Stimulated activated CD8-positive, alpha-beta memory T cell treated with anti-CD3 and anti-CD28 coated beads, Interleukin-7, amount 100 ng/mL, for 24 hours (primary cell): ENCODE measurements at places on chromosomes 2 and 18.

GRCh38 chr2:54092940-54093339 is 22.5 kb upstream of the ACYP2 start:
- no peak for DNase-seq

DNA sequence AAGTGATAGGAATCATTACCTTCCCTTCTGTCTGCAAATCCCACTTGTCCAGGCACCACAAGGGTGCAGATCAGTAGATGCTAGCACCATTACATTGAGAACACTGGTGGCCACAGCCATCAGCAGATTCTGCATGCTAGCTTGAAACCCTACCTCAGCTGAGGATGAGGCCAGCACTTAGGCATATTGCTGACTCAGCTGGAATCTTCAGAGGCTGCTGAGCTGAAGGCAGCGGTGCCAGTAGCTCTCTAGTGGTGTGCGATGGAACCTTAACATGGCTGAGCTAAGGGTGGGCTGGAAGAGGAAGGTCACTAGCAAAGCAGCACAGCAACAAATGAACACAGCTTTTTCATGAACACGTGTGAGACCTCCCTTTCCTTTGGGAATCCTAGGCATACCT is 19.0 kb upstream of the CPO start:
- DNase-seq = no peak

DNA sequence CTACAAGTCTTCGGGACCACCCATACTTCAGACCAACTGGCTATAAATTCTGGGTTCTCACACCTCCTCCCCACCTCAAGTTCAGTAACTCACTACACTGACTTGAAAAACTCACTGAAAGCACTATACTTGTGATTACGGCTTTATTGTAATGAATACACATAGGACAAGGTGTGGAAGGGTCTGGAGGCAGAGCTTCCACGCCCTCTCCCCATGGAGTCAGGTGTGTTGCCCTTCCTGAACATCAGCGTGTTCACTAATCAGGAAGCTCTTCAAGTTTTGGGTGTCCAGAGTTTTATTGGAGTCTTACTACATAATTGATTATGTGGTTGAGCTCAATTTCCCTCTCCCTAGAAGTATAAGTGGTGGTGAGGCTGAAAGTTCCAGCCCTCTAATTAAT is 27.5 kb downstream of the NBEAL1 start:
- no peak for DNase-seq

DNA sequence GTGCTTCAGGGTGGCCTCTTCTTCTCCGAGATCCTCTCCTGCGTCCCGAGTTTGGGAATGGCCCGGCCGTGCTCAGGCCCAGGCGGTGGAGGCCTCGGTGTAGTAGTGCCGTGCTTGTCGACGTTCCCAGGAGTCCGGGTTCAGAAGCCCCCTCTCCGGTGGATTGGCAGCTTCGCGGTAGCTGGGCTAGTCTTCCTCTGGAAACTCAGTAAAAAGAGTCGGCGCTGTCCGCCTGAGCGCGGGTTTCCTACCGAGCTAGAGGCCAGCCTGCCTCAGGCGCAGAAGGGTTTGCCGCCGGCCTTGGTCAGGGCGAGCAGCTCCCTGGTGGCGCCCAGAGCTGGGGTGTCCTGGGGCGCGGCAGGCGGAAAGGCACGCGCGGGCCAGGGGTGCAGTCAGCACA is 3.2 kb downstream of the RALBP1 start:
- no peak for DNase-seq

DNA sequence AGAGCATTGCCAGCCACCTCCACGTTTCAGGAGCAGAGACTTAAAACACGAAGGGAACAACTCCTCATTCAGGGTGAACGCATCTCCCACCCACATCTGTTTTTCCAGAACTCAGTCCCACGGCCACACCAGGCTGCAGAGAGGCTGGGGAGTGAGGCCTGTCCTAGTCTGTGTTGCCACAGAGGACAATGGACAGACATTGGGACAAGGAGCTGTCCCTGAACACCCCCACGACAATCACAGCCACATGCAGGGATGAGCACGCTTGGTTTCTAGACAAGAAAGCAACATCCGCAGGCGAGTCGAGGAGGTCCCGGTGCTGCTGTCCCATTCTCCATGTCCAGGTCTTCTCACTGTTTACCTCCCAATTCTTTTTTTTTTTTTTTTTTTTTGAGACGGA is 167.4 kb downstream of the EIPR1 start:
- DNase-seq = no peak

GRCh38 chr18:36176711-36177110 is 10.6 kb upstream of the MOCOS start:
- DNase-seq = no peak

- no peak for DNase-seq
Measured at GRCh38 chr2:28471214-28471613, 24.6 kb upstream of the PLB1 start.

DNA sequence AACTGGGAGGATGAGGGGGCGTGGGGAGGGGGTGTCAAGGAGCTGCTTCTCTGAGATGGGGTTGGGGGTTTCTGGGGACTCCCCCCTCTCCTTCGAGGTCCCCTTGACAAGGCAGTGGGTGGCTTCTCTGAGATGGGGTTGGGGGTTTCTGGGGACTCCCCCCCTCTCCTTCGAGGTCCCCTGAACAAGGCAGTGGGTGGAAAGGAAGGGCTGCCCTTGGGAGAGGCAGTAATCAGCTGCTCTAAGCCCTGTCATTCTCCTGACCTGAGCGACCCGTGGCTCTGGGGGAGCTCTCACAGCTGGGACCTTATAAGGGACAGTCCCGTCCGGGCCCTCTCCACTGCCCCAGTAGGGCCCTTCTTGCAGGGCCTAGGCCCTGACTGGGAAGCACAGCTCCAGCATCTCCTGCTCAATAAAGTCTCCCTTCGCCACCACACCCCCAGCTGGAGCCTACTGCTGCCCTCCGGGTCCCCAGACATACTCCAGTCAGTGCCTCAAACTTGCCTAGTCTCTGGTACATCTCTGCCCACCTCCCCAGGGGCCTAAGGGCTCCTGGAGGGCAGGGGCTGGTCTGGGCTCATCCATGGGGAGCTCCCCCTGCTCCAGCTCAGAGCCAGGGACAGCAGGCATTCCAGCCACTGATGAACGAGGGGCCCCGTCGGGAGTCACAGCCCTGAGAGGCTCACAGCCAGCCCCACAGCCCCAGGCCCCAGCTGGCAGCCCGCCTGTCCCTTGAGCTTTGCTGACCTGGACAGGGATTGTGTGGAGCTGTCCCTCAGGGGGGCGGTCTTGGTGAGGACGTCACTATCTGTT is 2.8 kb downstream of the GAREM2 start:
- DNase-seq = no peak

GRCh38 chr2:187307606-187308005 is 140.4 kb downstream of the CALCRL start:
- DNase-seq = no peak

- DNase-seq = no peak
Measured at GRCh38 chr2:20179755-20180594, 45.0 kb downstream of the SDC1 start.

GRCh38 chr18:7072593-7072992 is 45.0 kb downstream of the LAMA1 start:
- no peak for DNase-seq

GRCh38 chr18:23732439-23732838 is 43.2 kb downstream of the LAMA3 start:
- DNase-seq = no peak

- no peak for DNase-seq
Measured at GRCh38 chr18:51171625-51172259, 25.7 kb downstream of the MEX3C start.

DNA sequence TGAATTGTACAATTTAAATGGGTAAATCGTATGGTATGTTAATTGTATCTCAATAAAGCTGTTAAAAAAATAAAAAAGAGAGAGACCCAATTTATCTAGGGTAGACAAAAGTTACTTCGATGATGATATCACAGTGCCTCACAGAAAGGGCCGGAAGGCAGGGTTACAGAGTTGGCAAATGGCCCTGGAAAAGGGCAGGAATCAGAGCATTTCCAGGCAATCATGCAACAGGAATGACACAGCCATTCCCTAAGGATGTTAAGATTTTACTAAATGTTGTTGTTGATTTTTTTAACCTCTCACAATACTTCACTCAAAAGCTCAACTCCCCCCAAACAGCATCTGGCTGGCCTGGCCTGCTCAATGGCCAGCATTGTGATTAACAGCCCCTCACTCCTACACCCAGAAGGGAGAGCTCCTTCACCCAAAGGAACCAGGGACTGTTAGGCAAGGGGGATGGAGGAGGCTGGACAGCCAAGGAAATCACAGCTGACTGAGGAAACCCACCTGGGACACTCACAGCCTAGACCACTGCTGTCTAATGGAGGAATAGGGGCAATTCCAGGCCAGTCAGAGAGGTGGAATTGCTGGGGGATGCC is 7.7 kb upstream of the SP100 start:
- no peak for DNase-seq

GRCh38 chr2:46188041-46188716 is 109.0 kb upstream of the EPAS1 start:
- no peak for DNase-seq

DNA sequence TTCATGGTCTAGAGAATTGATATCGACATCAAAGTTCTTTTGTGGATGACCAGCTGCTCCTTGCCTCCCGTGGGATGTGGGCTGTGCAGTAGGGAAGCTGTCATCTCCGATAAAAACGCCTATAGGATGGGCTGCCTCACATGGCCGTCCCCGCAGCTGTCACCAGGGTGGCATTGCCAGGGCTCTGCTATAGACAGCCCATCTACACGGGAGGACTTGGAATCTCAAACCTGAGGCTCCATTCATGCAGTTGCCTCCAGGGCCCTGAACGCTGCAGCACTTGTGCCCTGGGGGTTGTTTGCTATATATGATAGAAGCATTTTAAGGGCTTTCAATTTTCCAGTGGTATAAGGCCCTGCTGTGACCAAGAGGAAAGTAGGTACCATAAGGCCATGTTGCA is 183.1 kb downstream of the MYCN start:
- DNase-seq = no peak

GRCh38 chr2:180980943-180981911 is 822 bp downstream of the UBE2E3 start:
- no peak for DNase-seq

GRCh38 chr2:19419211-19419880 is 60.9 kb upstream of the OSR1 start:
- no peak for DNase-seq

DNA sequence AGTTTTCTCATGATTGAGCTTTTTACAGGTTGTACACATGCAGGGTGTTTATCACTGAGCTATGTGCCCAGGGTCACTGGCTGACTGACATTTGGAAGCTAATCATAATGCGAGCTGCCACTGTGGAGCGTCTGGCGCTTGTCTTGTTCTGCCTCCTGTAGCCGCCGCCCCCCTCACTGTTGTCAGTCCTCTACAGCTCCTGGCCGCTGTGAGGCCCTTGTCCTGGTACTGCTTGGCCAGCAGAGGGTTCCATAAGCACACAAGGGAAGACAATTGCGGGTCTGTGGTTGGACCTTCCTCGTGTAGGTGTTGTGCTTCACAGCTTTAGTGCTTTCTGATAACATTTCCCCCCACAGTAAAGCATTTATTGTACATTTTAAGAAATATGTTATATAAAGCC is 105.6 kb upstream of the LDLRAD4 start:
- no peak for DNase-seq

- no peak for DNase-seq
Measured at GRCh38 chr2:128448331-128449225, 129.9 kb upstream of the HS6ST1 start.

DNA sequence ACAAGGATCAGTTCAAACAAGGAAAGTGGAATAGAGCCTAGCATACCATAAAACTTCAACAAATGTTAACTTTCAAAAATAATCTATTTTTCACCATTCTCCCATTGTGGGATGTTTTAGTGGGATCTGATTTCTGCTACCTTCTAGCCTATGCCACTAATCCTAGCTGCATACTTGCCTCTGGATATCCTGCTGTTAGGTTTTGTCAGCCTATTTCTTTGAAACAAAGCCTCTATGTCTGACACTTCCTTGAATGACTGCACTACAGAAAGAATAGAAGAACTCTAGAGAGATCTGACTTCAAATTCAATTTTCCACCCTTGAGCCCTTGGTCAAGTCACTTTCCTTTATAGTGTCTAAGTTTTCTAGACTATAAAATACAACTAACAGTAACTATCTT is 291.5 kb downstream of the PTH2R start:
- no peak for DNase-seq

GRCh38 chr18:42561521-42561920 is 554.0 kb downstream of the RIT2 start:
- DNase-seq = no peak

DNA sequence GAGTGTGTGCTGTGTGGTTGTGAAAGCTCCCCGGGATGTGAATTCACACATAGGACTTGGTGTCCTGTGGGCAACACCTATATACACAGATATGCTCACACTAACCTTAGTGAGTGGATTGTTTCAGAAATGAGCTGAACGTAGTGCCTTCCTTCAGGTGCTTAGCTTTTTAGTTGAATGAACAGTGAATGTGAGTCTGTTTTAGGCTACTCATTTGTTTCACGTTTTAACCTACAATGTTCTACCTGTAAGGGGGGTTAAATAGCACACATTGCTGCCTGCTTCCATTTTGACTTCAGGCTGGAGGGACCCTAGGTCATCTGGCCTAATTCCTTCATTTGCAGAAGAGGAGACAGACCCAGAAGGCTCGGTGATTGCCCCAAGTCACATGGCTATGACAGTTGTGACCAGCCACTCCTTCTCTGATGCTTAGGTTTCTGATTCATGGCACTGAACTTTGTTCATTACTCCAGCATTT is 1.0 kb downstream of the PLEK start:
- DNase-seq = no peak

DNA sequence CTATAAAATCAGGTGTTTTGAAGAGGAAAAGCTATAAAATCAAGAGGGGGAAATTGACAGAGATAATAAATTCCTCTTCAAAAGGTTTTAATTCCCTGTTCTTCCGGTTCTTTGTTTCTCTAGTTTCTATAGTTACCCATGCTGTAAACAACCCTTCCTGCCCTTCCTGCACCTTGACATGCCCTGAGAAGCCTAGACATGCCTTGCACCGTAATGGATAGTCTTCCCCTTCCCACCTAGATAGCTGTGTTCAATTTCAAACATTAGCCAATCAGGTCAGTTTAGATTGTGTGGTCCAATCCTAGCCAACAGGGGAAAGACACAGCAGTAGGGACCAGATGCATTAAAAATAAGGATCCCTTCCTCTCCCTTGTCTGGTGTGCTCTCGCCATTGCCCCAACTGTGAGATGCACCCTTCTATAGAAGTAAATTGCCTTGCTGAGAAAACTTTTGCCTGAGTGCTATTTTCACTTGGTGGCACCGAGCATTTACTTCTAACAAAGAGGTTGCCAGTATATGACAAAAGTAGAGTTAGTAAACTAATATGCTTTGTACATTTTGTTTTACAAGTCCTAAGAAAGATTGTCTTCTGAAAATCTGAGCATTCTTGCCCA is 27.1 kb downstream of the SULT1C4 start:
- DNase-seq = no peak

DNA sequence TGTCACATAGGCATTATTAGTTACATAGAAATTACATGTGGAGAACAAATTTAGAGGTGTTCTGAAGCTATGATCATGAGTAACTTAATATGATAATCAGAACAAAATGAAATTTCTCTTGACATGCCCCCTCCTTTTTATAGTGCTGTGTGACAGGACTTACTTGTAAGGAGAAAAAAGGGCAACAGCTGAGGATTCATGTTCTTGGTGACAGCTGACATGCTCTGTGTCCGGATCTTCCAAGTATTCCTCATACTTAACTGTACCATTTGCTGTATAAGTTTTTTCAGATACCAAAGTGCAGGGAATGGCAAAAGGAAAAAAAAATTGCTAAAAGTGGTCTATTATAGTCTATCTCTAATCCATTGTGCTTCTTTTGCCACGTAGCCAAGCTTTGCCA is 3.5 kb upstream of the MYL1 start:
- DNase-seq = no peak

- no peak for DNase-seq
Measured at GRCh38 chr2:23525137-23525765, 140.3 kb downstream of the KLHL29 start.

- no peak for DNase-seq
Measured at GRCh38 chr2:205984381-205984780, 101.6 kb downstream of the INO80D start.
